CD4-positive, alpha-beta T cell treated with Interleukin-2 at 100 ng/mL for 4 hours (primary cell): ENCODE measurements at places on chromosomes 7 and 10.

DNA sequence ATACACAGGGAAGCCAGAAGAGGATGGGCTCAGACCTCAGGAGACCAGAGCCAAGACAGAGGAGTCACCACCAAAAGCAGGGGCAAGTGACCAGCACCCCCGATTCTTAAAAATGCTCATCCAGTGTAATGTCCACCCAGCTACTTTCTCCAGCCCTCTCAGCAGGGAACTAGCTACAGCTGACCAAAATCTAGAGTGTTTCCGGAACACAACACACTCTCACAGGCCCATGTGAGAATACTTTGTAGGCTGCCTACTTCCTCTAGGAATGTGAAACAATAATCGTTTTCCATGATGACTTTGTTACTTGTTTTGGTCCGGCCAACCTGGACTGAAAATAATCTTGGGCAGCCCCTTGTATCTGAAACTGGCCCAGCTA lies 14.5 kb downstream of the PSAP start:
- DNase-seq = no peak

DNA sequence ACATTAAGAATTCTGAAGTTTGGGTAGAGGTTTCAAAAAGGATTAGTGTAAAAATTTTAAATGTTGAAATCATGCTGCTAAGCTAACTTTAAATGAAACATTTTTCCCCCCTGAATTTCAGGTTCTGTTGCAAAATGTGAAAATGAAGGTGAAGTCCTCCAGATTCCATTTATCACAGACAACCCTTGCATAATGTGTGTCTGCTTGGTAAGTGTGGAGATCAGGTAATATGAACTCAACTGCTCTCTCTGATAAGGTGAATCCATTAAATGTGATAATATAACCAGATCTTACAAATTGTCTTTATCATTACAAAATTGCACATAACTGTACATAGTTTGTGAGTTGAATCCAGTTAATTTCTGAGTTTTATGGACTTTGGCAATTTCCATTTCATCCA lies 1.4 kb downstream of the BMPER start:
- DNase-seq = no peak

DNA sequence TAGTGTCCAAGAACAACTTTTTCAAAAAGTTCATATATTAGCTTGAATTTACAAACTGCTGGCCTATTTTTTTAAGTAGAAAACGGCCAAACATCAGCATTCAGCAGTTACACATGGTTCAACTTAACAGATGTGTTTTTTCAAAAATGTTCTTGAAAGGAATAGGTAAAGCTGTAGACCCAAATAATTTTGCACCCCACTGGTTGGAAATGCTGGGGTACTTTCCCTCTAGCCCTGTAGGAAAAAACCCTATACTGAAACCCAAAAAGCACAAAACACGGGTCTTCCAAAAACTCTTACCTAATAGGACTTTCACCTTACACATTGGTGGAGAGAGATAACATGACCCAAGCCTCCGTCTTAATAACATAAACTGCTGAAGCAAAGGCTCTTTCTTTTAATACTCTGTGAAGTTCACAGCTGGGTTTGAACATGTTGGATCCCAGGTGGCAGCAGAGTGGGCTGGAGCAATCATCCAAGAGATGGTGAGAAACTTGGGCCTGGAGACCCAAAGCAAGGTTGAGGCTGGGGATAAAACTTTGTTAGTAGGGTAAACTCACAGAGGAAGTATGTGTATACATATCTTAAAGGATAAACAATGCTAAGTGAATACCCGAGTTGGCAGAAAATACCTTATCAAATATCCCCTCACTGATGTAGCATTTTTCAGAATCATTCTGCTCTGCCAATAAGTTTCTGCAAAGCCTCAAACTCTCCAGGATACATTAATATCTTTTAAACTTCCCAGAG lies 629 bp upstream of the DNAJC9 start:
- no peak for DNase-seq

- DNase-seq = peak; percentile 16
These were observed 29.7 kb downstream of the HTRA1 start for GRCh38 chr10:122490786-122491680.

GRCh38 chr10:3944591-3944990 lies 159.6 kb upstream of the KLF6 start:
- DNase-seq = no peak

- DNase-seq = no peak
These were observed 1.9 kb downstream of the ANTXRL start for GRCh38 chr10:46288601-46289206.

DNA sequence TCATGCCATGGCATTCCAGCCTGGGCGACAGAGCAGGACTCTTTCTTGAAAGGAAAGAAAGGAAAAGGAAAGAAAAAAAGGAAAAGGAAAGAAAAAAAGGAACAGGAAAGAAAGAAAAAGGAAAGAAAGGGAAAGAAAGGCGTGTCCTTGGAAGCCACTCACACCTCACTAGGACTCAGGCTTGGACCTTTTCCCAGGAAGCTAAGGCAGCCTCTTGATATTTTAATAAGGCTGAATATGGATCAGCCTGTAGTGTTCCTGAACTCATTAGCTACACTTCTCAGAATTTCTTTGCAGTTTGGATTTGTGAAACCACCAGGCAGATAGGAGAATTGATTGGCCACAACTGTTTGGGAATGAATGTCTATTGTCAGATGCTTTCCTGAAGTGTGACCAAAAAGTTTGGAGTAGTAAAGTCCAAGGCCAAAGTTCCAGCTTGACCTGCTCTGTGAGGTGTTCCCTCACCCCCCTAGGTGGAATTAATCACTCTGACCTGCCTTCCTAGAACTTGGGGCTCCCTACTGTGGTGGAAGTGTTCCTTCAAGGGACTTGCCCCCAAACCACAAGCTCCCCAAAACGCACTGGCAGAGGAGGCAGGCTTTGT lies 7.1 kb upstream of the MALSU1 start:
- no peak for DNase-seq

- no peak for DNase-seq
These were observed 95.3 kb downstream of the RNF32 start for GRCh38 chr7:156735851-156736250.
